ENCODE measurements at places on chromosomes 1 and 21.
A peak's percentile ranks its signal among the peaks of the same experiment; 100 is the strongest.

DNA sequence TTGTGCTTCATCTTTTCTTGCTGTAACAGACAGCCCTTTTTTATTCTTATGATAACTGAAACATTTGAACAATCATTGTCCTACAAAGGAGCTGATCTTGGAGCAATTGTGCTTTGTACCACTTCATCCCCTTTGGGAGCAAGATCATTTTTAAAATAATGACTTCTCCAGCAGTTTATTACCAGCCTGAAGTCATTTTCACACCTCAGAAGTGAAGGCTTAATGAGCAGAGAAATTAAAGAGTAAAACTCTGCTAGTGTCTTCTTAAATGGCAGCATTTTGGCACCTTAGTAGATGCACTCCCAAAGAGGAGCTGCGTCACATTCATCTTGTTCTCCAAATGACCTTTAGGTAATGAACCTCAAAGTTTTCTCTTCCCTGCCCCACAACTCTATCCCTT is 439.6 kb upstream of the CAMK1G start:
- no peak for DNase-seq

DNA sequence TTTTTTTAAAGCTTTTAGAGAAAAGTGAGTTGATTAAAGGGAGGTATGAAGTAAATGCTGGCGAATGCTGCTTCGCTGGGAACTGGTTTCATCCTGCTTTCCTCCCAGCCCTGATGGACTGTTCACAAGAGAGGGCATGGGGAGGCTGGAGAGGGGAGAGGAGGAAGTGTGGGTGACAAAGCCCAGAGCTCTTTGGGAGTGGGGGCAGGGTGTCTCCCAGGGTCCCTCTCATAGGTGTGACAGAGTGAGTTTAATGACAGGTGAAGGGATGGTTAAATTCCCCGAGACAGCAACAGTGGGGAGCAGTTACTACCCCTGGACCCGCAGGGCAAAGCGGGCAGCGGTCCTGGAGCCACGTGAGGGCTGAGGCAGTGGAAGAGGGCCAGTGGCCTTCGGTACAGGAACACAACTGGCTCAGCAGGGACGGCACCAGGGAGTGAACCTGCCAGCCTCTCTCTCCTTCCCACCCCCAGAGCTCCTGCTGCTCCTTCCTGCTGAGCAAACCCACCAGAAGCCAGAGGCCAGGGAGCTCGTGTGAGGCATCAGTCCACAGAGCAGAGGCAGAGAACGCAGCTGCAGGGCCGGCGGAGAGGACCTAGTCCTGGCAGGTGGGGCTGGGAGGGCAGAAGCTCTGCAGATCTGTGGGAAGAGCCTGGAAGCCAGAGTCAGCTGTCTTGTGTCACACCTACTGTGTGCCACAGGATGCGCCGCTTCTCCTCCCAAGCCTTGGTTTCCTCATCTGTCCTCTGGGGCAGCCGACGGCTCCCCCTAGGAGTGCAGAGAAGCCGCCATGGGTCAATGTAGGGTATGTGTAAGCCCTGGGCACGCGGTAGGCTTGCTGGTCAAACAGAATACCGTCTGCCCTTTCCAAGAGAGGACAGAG is 20.9 kb upstream of the LRP8 start:
- DNase-seq = no peak

DNA sequence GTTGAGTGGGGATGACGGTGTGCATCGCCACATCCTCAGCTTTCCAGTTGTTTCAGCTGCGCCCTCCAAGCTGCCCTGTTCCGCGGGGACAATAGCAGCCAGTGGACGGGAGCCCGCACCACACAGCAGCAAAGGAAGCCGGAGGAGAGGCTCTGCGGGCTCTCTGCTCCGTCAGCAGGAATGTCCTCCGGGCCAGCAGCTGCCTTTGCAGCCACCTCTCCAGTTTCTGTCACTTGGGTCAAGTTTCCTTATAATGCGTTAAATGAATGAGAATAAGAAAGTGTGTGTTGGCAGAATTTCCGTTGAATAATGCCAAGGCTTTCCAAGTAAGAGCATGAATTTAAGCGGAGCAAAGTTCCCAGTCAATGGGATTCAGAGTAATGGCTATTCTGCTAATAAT is 263.3 kb downstream of the KIF26B start:
- no peak for DNase-seq

DNA sequence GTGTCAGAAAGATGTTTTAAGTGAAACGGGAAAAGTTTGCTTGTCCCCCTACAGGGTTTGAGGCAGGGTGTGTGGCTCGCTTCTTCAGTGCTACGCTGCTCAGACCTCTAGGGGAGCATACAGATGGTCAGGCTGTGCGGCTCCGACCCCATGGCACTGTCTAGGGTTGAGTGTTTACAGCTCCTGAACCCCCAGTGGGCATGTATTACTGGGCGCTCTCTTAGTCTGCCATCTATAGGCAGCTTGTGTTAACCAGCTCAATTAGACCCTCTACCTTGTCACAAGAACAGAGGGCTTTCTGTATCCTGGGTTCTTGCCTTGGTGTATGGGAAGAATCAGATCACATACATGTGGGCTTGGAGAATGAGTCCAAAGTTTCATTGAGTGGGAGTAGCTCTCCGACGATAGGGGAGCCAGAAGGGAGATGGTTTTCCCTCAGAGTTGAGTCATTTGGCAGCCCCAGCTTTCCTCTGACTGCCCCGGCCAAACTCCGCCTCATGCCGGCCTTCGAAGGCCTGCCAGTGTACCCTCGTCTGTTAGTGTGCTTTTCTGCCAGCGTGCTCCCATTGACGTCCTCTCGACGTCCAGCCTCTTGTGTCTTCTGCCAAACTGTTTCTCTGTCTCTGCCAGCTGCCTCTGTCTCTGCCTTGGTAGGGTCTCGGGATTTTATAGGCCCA is 38.6 kb upstream of the ADGRL4 start:
- no peak for DNase-seq

GRCh38 chr1:31476891-31477846 is 64.2 kb downstream of the SERINC2 start:
- DNase-seq = no peak

- DNase-seq = no peak
These were observed 46.2 kb downstream of the C1orf198 start for GRCh38 chr1:230822092-230822581.

DNA sequence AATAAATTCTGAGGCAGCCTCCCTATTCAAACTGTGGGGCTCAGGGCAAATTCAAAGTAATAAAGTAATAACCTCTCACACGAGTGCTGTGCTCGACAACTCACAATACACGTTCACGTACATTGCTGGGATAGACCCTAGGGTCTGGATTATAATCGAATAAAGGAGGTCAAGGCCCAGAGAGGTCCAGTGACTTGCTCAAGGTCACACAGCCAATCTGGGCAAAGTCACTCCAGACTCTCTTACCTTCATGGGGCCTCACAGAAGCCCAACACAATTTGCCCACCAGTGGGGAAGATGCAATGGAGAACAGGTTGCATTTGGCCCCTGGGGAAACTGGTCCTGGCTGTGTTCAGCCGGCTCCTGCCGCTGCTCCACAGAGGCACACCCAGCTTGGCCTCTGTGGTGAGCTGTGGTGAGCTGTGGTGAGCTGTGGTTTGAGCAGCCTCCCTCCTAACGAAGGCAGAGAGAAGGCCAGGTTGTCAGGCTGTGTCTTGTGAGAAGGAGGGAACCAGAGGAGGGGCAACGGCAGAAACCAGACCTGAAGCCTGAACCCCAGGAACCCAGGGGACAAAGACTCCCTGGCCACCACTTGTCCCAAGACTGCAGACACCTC is 35.1 kb downstream of the NUAK2 start:
- DNase-seq = peak; percentile 16

DNA sequence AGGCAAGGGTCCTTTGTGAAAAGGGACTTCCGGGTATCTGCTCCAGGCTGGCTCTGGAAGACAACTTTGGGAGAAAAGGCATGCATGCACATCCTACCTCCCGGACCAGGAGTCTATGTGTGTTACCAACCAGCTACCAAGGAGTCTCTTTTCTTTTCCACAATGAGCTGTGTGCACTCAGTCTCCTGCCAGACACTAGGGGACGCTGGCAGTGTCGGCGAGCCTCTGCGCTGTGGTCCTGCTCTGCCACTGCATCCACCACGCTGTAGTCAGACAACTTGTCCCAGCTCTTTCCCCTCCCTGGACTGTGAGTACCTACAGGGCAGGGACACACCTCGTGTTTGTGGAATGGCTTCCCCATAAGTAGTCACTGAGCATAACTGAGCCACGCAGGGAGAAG is 5.1 kb upstream of the SSR2 start:
- peak; percentile 12 for DNase-seq

GRCh38 chr1:63774617-63775417 is 1.0 kb downstream of the ROR1 start:
- no peak for DNase-seq

GRCh38 chr1:62953633-62954032 is 169.7 kb downstream of the ATG4C start:
- no peak for DNase-seq

DNA sequence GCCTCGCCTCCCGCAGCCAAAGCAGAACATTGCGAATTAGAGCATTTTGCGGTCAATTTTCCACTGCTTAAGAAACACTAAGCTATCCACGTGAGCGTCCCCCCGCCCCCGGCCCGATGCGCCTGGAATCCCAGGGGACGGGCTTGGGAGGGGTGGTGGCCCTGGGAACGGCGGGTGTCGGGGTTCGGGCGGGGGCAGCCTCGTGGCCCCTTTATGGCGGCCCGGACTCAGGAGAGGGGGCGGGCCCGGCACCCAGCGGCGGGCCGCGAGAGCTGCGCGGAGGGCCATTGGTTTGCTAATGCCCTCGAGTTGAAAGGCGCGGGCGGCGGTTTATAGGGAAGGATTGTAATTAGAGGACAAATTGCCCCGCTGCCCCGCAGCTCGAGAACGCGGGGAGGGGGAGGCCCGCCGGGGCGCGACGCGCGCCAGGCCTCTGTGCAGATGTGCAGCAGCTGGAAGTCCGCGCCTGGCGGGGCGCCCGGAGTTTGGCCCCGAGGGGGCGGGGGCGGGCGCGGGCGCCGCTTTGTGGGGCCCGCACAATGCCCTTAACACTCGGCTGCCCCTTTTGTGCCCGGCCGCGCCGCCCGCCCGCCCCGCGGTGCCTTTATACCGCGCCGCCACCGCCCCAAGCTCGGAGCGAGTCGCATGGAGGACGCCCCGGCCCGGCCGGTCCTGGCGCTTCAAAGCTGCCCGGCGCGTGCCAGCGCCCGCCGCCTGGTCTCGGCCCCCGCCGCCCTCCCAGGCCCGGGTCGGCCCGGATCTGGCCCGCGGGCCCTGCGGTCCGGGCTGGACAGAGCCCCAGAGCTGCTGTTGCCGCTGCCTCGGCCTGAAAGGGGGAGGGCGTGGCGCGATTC is 1.9 kb upstream of the HES3 start:
- no peak for DNase-seq

- DNase-seq = no peak
These were observed 108.0 kb upstream of the TRABD2B start for GRCh38 chr1:48105165-48105564.

GRCh38 chr1:204863730-204864129 is 6.9 kb upstream of the NFASC start:
- no peak for DNase-seq

DNA sequence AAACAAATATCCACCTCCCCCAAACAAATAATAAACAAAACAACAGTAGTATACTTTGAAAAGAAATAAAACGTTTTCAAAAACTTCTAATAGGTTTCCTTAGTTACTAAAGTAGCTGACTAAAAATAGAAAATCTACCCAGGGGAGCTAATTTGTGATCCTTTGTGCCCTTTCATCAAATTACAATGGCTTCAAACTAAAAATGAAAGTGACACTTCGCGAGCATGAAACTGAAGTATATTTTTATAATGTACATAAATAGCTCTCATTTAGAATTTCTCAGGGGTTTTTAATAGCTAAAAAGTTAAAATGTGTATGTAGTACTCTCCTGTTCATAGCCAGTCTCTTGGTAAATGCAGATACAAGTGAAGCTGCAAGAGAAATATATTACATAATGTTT is 78.4 kb downstream of the BRINP3 start:
- no peak for DNase-seq
